Articular chondrocyte of knee joint (primary cell): ENCODE measurements at places on chromosomes 6 and 20. TPM values are rescaled to one million over a fixed set of nuclear protein-coding genes. Genes with fewer than 3 reads are reported as not detected.

Gene SIGLEC1
- total RNA-seq: not detected in 2 replicates

Gene SLC39A7
- 84.9 and 96.4 TPM in 2 replicates for total RNA-seq

Gene EYA2
- total RNA-seq: 0.78 and 1.8 TPM in 2 replicates

Gene SIRPD
- not detected in 2 replicates for total RNA-seq

Gene ZNF391
- 4.3 and 5.7 TPM in 2 replicates for total RNA-seq

Gene DACT2
- total RNA-seq: 3.3 and 5.5 TPM in 2 replicates

Gene SMOC2
- 120 and 164 TPM in 2 replicates for total RNA-seq

Gene SLC17A4
- not detected in 2 replicates for total RNA-seq

Gene RNF182
- total RNA-seq: 0.13 and 0.65 TPM in 2 replicates

Gene PKIB
- 0.13 and 0.97 TPM in 2 replicates for total RNA-seq

Gene TMEM151B
- total RNA-seq: under 0.01 TPM in 2 replicates

Gene CCN6
- 28.4 and 36.8 TPM in 2 replicates for total RNA-seq

Gene OOEP
- 0.39 and 0.43 TPM in 2 replicates for total RNA-seq

Gene SIRT5
- total RNA-seq: 7.7 and 9.3 TPM in 2 replicates

Gene DEFB115
- total RNA-seq: not detected in 2 replicates

Gene SNAP25
- not detected in 2 replicates for total RNA-seq
